ENCODE measurements at places on chromosomes 2 and 18. TPM values are rescaled to one million over a fixed set of nuclear protein-coding genes. Genes with fewer than 3 reads are reported as not detected.

WDCP gene
- total RNA-seq = 15.9 TPM

FLACC1 gene
- 1.4 TPM for total RNA-seq

RNF144A gene
- 28.8 TPM for total RNA-seq

MFF gene
- 60.4 TPM for total RNA-seq

VWA3B gene
- not detected for total RNA-seq

SERPINB10 gene
- not detected for total RNA-seq

ASAP2 gene
- total RNA-seq = 79.2 TPM

CNOT11 gene
- 44.3 TPM for total RNA-seq

KCNE4 gene
- not detected for total RNA-seq

AQP12A gene
- total RNA-seq = not detected

CCDC178 gene
- 0.80 TPM for total RNA-seq

DUSP2 gene
- total RNA-seq = 0.33 TPM

DBI gene
- total RNA-seq = 245 TPM

CYRIA gene
- total RNA-seq = 38.4 TPM

RBM44 gene
- 0.44 TPM for total RNA-seq

DTNA gene
- 15.3 TPM for total RNA-seq

BARD1 gene
- 17.6 TPM for total RNA-seq

BCL11A gene
- 0.92 TPM for total RNA-seq

NOSTRIN gene
- total RNA-seq = not detected

ANXA4 gene
- 70.8 TPM for total RNA-seq

SGPP2 gene
- total RNA-seq = not detected

MFSD2B gene
- 0.82 TPM for total RNA-seq

ARHGAP28 gene
- 23.4 TPM for total RNA-seq

SERPINB13 gene
- total RNA-seq = not detected

LCT gene
- total RNA-seq = 0.07 TPM
